CD8-positive, alpha-beta T cell (primary cell): ENCODE measurements at places on chromosomes 4 and X.

DNA sequence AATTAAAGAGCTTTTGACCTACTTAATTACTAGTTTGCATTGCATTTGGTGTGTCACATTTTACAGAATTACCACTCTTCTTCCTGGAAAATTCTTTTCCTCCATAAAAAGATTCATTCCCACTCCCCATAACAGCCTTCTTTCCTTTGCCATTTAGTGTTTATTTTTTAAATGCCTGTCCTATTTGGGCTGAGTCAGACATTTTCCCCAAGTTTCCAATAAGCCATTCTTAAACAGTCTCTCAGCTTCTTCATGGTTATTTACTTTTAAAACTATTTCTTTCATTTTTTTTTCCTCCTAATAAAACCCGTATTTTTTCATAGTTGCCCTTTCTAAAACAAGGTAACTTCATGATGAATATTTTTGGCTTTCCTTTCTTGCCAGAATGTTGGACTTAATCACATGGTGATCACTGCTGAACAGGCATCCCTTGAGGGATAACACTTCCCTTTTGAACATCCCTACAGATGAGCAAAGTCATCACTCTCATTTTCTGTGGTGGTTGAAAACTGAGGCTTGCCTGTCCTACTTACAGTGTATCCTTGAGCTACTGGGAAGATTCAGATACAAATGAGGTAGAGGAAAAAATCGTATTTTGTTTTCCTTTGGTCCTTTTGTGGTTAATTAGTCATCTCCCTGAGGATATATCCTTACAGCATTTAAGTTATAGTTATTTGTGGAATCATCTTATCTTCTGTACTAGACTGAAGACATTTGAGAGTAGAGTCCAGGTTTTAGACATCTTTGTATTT, 520.5 kb upstream of the NR3C2 start:
- DNase-seq, result no peak

GRCh38 chr4:12507868-12508481, 976.2 kb downstream of the RAB28 start:
- DNase-seq, result no peak

DNA sequence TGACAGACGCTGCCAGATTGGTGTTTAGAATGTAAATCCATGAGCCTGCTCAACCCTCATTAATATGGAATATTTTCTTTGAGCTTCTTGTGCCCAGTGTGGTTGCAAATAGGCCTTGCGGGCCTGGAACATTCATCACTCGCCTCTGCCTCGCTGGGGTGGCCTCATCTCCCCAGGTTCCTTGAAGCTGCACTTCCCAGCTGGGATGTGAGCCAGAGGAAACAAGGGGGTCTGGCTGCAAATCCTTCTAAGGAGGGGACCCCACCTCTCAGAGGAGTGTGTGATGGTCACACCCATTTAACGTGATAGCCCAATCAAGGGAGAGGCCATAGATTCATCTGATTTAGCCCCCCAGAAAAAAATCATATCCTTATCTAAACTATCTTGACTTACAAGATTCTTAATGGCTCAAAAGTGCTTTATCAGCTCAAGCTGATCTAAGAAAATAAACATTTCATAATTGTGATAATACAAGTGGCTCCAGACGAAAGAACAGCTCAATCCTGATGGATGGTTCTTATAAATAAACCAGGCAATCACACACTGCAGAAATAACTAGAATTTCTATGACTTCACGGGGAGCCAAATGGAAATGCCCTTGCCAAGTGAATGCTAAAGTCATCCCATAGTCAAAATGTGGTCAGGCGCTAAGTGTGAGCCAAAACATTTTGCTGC, 189.9 kb downstream of the PTTG2 start:
- no peak for DNase-seq

GRCh38 chr4:107125496-107125895, 89.4 kb upstream of the DKK2 start:
- no peak for DNase-seq

DNA sequence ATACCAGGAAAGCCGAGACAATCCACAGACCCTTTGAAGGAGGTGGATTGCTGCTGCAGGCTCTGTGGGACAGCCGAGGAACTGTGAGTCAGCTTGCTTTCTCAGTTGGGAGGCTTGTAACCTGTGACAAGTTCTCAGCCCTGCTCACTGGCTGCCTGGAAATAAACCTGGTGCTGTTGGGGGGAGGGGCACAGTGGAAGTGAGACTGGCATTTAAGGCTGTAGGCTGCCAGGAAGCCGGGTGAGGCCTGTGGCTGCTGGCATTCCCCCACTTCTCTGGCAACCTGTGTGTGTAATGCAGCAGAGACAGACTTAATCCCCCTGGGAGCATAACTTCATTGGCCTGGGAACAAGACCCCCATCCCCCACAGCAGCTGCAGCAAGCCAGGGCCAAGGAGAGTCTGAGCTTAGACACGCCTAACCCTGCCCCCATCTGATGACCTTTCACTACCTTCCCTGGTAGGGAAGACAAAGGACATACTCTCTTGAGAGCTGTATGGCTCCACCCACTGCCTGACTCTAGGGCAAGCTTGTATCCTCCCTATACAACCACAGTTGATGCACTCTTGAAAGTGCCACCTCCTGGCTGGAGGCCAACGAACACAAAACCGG, 64.1 kb downstream of the ALPK1 start:
- no peak for DNase-seq

DNA sequence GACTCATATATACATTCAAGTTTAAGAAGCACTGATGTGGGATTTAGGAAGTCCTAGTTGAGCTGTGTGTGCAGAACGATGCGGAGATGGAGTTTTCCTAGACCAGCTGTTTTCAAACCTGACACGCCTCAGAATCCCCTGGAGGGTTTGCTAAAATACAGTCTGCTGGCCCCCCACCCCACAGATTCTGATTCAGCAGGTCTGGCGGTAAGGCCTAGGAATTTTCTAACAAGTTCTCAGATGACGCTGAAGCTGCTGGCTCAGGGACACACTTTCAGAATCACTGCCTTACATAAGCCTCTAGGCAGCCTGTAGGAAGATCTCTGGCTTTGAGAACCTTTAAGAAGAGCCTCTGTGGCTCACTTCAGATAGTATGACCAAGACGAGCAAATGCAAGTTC, 73.1 kb downstream of the PHEX start:
- DNase-seq, result no peak

DNA sequence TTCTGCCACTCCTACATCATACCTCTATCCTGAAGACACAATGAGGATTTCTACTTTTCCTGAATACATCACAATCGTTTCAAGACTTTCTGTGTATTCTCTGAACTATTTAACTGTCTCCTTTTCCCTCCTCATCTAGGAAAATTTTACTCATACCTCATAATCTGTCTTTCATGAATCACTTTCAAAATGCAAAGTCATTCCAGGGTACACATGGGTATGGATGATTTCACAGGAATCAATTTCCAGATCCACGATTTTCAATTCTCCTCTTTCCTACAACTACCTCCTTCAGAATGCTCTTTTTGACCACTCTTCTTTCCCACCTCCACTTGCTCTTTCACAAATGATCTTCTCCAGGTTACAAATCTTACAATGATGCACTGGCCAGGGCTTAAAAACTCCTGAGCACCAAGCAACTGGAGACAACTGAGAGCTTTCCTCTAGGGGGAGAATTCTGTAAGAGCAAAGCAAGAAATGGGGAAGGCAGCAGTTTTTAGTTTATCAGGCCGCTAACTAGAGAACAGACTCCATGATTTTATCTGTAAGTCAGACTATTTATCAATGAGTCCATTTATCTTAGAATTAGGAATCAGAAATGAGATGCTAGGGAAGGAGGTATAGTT, 116.4 kb downstream of the PPP3CA start:
- no peak for DNase-seq

DNA sequence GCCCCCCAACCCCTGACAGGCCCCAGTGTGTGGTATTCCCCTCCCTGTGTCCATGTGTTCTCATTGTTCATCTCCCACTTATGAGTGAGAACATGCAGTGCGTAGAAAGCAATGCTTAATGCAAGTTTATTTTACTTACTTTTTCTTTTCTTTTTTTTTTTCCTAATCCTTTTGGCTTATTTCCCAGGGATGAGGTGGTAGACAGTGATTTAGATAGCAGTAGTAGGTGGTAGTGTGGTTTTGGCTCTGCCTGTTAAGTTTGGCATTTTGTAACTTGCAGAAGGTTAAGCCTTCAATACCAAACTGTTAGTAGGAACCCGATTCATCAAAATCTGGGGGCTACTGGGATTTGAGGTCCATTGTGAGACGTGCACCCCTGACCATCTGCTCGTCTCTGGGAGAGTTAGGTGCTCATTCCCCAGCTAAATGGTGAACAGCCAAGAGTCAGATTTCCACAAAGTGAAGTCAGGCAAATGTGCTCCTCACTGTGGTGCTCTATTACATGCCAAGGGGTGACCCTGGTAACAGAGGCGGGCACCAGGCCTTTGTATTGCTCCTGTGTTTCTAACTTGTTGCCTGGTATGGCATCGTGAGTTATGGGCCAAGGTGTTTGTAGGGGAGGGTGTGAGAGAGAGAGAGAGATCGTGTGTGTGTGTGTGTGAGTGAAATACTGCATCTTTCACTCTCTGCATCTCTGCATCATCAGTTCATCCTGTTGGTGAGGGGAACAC, 70.3 kb downstream of the PHOX2B start:
- no peak for DNase-seq

DNA sequence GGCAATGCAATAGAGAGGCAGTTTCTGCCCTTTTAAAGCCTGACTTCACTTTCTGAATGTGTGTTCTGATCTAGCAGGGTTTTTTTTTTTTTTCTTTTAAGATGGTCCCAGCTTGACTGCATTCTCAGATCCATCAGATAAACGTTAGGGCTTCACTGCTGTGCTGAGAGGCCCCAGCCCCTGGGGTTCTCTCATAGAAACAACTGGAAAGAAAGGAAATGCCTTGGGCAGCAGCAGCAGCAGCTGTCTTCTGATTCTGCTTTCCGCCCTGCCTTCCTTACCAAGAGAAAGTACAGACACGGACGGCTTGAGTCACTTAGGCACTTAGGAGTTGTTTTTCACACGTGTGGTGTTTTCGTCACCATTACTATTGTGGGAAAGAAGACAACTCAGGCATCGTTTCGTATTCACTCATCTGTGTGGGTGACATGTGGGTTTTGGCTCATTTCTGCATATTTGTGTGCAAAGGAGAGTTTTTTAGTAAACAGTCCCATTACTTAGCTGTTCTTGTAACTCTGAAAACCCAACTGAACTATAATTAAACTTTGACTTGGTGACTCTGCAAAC, 172.0 kb downstream of the PTTG2 start:
- peak; percentile 89 for DNase-seq

- DNase-seq, result no peak
Observed at GRCh38 chr4:86450861-86451260, 91.0 kb upstream of the MAPK10 start.

GRCh38 chrX:79080141-79080540, 64.3 kb upstream of the GPR174 start:
- DNase-seq, result no peak

DNA sequence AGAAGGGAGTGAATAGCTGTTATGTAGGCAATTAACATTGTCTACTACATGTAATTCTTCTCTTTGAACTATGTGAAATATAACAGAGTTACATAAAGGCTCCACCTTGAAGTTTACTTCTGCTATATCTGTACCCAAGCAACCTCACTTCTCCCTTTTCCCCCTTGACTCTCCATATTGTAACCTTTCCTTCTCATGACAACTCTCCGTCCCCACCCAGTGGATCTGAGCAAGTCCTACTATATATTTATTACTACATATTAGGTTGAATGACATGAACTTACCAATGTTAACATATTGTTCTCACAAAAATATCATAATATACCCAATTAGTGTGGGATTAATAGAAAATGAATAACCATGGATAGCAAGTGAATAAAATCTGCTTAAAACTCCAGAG, 93.2 kb upstream of the ATP8A1 start:
- peak; percentile 51 for DNase-seq
